ENCODE measurements at places on chromosomes 6 and 20.

- DNase-seq, result peak; percentile 97
Observed at GRCh38 chr6:139943391-139943790, 568.9 kb upstream of the CITED2 start.

DNA sequence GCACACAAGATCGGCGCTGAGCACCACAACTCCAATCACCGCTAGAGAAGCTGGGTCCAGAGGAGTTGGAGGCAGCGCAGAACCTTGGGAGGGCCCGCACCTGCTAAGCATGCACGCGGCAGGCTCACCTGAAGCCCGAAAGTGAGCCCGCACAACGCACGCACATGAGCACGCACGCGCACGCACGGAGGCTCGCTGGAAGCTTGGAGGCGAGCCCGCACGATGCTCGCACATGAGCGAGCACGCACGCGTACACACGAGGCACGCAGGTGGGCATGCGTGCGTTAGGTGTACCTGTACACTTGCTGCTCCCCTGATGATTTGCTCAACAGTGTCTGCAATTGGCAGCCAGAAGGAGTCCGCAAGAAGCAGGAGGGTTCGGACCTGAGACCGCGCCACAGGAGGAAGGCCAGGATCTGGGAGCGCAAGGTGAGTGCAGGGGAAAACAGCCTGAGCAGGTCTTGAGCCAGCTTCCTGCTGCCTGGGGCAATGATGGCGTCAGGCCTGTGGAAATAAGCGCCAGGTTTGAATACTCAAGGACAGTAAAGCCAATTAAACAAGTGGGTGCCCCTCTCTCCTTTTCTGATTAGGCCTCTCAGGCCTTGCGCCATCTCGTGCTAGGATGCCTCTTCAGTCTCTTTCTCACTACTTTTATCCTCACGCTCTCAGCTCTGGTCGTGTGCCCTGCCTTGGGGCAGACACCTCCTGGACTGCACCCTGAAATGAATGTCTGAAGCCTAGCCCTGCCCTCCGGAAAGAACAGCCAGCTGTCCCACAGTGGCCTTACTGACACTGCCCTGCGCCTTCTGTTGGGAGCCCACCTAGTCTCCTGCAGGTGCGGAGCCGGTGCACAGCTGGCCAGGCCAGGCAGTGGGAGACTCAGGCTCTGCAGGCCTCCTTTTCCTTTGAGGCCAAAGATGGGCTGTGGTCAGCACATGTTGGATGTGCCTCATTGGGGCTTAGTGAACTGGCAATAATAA lies 340.4 kb downstream of the CDC5L start:
- no peak for DNase-seq

DNA sequence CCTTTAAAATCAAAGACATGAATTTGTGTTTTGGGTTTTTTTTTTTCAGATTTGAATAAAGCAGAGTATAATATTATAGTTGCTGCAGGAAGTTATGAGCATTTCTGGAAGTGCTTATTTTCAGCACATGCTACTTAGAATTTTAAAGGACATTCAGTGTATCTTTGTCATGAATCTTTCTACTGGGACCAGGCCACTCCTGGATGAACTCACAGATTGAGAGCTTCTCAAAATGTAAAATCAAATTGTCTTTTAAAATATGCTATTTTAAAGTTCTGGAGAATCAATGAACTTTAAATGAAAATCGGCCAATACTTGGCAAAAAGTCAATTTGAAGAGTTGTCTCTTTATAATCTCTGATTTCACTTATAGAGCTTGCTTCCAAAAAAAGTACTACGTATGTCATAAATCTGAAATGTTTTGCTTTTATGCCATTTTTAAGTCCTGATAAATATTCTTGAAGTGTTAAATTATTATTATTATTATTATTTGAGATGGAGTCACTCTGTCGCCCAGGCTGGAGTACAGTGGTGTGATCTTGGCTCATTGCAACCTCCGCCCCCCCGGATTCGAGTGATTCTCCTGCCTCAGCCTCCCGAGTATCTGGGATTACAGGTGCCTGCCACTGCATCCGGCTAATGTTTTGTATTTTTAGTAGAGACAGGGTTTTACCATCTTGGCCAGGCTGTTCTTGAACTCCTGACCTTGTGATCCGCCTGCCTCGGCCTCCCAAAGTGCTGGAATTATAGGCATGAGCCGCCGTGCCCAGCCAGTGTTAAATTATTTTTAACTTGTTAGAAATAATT lies 175.7 kb upstream of the AKAP12 start:
- DNase-seq, result no peak

- DNase-seq, result peak; percentile 58
Observed at GRCh38 chr6:109349419-109349987, 32.8 kb downstream of the CD164 start.

GRCh38 chr20:39799366-39799965 lies 837.3 kb downstream of the DHX35 start:
- no peak for DNase-seq

GRCh38 chr6:140073456-140073855 lies 699.0 kb upstream of the CITED2 start:
- peak; percentile 58 for DNase-seq

GRCh38 chr6:121201105-121201504 lies 133.2 kb downstream of the TBC1D32 start:
- no peak for DNase-seq

DNA sequence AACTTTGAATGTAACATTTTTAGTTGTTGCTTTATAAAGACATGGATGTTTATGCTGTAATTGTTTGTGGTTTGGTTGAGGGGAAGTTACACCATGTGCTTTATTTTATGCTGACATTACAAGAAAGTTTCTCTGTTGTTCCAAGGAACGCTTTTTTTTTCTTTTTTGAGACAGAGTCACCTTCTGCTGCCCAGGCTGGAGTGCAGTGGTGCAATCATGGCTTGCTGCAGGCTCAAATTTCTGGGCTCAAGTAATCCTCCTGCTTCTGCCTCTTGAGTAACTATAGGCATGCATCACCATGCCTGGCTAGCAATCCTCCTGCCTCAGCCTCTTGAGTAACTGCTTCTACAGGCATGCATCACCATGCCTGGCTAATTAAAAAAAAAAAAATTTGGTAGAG lies 21.0 kb upstream of the IFNGR1 start:
- peak; percentile 94 for DNase-seq

- DNase-seq, result no peak
Observed at GRCh38 chr20:49937027-49937929, 1.1 kb downstream of the RNF114 start.

Data from EH (cell line).